ENCODE measurements at places on chromosomes 2 and 18.
A peak's percentile ranks its signal among the peaks of the same experiment; 100 is the strongest.

DNA sequence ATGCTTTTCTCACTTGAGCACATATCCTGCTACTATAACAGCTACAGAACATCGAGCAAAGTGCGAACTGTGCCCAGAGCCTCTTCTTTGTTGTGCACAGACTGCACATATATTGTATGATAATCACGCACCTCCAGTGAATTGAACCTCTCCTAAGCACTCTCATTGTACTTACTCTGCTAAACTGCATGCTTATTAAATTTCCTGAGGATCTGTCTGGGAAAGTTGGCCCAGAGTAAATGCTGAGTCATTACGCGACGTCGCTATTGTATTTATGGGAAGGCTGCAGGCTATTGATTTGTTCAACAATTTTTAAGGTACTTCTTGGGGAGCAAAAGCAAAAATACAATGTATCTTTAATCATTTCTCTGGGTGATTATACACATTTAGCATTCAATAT, 399.6 kb upstream of the DSEL start:
- peak; percentile 35 for DNase-seq

- DNase-seq = peak; percentile 31
Measured at GRCh38 chr18:34595690-34596089, 114.4 kb upstream of the DTNA start.

GRCh38 chr2:20676353-20677215, 9.6 kb downstream of the GDF7 start:
- DNase-seq = no peak

DNA sequence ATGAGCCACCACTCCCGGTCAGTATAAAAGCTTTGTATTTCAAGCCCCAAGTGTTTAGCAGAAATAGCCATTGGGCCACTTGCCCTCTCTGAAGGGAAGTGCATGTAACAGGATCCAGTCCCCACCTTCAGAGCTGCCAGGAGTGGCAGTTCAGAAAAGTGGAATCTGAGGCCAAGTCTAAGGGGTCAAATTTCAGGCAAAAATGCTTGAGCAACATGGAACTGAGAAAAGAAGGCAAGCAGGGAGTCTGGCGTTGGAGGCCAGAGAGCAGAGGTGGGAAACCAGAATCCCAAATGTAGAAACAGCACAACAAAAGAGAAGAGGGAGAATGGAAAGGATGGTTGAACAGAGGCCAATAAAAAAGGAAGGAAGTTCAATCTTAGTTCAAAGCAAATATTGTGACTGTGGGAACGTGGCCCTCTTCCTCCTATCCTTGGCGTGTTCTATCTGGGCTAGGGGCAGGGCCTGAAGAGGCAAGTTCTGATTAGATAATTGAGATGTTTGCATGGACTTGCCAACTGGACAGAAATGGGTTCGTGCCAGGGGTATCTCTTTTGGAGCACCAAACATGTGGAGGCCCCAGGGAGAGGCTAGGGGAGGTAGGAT, 102.2 kb downstream of the AP1S3 start:
- no peak for DNase-seq

DNA sequence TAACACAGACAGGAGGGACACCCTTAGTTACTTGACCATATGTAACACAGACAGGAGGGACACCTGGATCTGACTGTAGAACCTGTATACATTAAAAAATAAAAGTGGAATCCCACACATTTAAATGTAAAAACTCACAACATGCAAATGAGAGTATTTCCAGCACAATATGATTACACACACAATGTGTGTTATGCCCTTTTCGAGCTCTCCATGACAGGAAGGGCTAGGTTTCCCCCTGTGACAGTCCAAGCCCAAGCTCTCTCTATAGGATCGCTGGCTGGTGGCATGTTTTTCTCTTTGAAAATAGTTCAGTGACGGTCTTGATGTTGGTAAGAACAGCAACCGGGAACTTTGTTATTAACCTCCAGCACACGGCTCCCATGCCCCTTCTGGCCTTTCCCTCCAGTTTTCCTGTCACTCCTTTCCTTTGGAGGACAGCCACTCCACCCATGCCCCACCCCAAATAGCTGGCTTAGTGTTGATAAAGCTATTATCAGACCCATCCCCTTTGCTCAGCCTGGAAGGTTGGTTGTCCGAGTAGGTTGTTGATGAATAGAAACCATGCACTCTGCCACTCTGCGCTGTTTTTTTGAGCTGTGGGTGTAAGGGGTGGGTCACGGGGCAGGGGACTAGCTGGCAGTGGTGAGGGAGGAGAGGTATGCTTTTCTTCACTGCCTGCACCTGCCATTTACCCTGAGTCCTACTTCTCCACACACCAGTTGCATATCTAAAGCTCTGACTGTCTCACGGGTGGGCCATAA, 2.7 kb downstream of the RASGRP3 start:
- no peak for DNase-seq

DNA sequence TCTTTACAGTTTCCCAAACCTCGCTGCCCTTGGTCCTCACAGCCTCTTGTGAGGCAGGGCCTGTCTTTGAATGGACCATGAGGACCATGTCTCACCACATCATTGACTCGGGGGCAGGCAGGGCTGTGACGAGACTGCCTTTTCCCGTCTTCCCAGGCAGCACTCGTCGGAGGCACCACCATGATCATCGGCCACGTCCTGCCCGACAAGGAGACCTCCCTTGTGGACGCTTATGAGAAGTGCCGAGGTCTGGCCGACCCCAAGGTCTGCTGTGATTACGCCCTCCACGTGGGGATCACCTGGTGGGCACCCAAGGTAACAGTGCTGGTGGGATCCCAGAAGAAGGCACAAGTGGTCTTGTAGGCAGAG, 45.7 kb upstream of the MAPRE3 start:
- no peak for DNase-seq

GRCh38 chr2:2183717-2184116, 147.4 kb downstream of the MYT1L start:
- no peak for DNase-seq

GRCh38 chr18:41410006-41410405, 545.0 kb upstream of the PIK3C3 start:
- DNase-seq = no peak

DNA sequence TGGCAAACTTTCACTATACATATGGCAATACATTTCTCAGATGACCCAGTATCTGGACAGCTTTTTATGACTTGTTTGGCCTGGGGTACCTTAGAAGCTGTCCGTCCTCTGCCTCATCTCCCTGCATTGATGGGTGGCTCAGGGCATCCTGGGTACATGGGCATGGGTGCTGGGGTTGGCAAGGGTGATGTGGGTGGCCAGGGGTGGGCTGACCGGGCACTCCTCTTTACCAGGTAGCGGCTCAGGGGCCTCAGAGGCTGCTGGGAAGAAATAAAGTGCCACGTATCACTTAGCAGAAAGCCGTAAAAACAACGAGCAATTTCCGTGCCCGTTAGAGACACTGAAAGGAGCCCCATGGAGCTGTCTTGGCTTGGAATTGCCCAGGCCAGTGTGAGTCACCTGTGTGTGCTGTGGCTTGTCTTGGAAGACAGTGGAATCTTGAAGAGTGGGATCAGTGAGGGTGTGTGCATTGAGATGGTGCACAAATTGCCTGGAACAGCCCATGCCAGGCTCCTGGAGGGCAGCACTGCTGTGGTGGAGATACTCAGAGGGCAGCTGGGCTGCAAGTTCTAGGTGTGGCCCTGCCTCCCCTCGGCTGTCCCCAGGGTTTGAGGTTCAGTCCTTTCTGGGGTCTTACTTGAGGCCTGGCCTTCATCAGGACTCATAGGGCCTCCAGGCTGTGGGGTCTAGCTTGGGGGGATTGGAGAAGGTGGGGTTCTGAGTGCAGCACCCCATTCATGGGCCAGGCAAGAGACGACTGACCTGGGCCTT, 88.8 kb downstream of the FHOD3 start:
- no peak for DNase-seq

DNA sequence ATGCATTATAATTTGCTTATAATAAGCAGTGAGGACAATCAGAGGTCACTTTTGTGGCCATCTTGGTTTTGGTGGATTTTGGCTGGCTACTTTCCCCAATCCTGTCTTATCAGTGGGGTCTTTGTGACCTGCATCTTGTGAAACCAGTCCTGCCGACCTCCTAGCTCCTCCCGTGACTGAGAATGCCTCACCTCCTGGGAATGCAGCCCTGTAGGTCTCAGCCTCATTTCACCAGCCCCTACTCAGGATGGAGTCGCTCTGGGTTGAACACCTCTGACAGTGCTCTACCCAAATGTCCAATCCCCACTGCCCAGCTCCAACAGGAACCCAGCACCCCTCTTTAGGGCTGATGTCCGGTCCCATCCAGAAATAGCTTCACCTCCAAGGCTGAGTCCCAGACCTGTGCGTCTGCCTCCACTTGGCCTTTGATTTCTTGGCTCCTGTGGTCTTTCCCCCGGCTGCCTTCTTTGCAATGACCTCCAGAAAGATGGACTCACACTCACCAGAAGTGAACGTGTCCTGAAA, 31.3 kb upstream of the PXDN start:
- no peak for DNase-seq

GRCh38 chr2:130728007-130728454, 839 bp upstream of the GPR148 start:
- no peak for DNase-seq

GRCh38 chr2:224210286-224211180, 171.4 kb upstream of the SERPINE2 start:
- no peak for DNase-seq

DNA sequence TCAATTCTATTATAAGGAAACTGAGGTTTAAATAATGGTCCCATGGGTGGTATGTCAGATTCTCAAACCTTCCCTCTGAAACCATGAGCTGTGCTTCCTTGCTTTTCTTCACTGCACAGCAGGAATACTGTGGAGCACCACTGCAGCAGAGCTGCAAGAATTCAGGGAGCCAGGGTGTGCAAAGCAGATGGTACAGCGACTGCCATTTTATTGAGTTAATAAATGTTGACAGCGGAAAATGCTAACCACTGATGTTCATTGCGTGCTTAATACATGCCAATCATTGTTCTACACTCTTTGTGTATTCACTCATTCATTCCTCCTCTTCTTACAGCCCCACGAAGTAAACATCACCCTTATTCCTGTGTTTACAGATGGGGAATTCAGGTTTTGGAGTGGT, 152.2 kb upstream of the THSD7B start:
- no peak for DNase-seq

DNA sequence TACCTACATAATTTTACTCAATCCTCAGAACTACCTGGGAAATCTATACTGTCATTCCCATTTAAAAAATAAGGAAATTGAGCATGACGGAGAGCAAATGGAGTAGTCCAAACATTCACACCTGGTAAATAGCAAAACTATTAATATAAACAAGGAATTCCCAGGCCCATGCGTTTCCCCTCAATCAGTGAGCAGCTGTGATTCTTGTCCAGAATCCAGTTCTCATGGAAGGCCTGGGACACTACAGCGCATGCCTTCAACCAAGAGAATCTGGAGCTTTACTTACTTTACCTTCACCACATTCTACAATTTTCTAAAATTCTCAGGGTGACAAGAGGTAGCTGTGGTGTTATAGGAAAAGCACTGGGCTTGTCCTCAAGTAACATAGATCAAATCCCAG, 259.0 kb downstream of the LRATD1 start:
- no peak for DNase-seq

DNA sequence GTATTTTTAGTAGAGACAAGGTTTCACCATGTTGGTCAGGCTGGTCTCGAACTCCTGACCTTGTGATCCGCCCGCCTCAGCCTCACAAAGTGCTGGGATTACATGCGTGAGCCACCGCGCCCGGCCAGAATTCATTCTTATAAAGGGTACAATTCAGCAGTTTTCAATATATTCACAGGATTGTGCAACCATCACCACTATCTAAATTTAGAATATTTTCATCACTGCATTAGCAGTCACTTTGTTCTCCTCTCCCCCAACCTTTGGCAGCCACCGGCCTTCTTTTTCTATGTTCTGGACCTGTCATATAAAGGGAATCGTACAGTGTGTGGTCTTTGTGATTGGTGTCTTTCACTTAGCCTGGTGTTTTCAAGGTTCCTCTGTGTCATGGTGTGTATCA, 40.7 kb downstream of the TCF7L1 start:
- no peak for DNase-seq

GRCh38 chr2:26838121-26838906, 9.6 kb upstream of the DPYSL5 start:
- DNase-seq = no peak

- peak; percentile 22 for DNase-seq
Measured at GRCh38 chr2:188902901-188903491, 71.2 kb upstream of the COL3A1 start.

DNA sequence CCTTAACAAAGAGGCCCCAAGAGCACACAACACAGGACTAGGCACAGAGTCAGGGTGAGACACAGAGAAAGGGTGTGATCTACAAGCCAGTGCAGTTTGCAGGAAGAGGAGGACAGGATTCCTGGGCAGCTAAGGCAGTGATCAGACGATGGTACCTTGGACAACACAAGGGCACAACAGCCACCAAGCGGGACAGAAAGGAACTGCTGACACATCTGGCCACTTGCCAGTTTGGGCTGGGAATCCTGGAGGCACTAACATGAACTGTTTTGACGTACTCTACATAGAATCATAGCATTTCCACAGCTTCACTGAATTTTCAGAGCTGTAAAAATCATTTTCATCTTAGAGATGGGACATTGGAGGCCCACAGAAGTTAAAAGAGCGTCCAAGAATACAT, 221.5 kb upstream of the SLC35G4 start:
- no peak for DNase-seq

DNA sequence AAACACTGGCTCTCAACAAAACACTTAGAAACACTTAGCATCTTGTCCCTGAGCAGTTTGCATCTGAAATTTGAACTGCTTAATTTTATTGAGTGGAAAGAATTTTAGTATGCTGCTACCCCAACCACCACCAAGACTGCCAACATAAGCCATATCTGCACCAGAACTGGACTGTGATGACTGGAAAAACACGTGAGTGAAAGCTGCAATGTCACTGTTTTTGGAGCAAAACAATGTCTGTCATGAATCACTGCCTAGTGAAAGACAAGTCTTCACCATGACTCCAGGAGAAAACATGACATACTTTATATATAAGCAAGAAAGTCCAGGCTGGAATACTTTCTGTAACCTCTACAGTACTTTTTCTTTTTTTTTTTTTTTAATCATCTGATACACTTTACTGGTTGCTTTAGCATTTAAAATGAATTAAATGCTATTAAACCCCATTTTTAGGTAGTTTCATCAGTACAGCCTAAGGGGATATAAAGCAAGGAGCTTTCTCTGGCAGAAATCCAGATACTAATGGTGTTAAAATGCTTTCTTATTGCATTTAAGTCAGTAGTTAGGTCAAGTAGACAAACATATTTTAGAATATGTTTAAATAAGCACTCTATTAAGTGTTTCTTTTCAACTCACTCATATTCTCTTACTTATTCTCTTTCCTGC, 2129.4 kb upstream of the PIK3C3 start:
- no peak for DNase-seq

GRCh38 chr2:19321946-19322345, 36.5 kb downstream of the OSR1 start:
- no peak for DNase-seq

GRCh38 chr2:19873014-19873413, 28.8 kb downstream of the TTC32 start:
- DNase-seq = no peak

- no peak for DNase-seq
Measured at GRCh38 chr2:32614084-32614483, 13.8 kb upstream of the TTC27 start.

- no peak for DNase-seq
Measured at GRCh38 chr2:191756761-191757160, 78.8 kb downstream of the NABP1 start.

- DNase-seq = no peak
Measured at GRCh38 chr2:237603718-237604362, 13.3 kb upstream of the RAB17 start.

- DNase-seq = peak; percentile 22
Measured at GRCh38 chr18:78639006-78639950, 340.3 kb upstream of the SALL3 start.

Measured in NCI-H748 treated with DMSO at 0.1 percent for 48 hours (cell line).